Aorta (tissue), 5 donors: ENCODE measurements at places on chromosomes 3 and 15.

DNA sequence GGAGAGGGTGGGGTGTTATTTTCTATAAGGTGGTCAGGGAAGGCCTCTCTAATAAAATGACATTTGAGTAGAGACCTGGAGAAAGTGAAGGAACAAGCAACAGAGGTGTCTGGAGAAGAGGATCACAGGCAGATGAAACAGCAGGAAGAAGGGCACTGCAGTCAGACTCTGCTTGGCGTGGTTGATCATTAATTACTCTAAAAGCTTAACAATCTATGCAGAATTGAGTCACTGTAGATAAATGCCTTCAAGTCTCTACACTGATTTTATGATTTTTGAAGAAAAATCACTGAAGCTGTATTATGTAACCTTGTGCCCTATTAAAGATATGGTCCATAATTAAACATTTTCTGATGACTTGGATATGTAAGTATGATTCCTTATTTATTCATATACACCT is 114.2 kb downstream of the TNIK start:
- H3K4me1 ChIP-seq, result no peaks in the 10 kb centered on the region
- no peak overlapping the region for H3K4me3 ChIP-seq
- no peaks in the 10 kb centered on the region for H3K36me3 ChIP-seq

GRCh38 chr15:52523192-52523591 is 5.5 kb downstream of the MYO5A start:
- H3K4me3 ChIP-seq, result no peak overlapping the region
- no peak for DNase-seq
- H3K27ac ChIP-seq, result no peak overlapping the region

DNA sequence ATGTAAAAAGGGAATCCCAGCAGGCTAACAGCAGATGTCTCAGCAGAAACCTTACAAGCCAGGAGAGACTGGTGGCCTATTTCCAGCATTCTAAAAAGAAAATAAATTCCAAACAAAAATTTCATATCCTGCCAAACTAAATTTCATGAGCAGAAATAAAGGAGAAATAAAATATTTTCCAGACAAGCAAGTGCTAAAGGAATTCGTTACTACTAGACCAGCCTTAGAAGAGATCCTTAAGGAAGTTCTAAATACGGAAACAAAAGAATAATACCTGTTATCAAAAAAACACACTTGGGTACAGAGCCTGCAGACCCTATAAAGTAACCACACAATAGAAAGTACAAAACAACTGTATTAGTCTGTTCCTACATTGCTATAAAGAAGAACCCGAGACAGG is 41.4 kb downstream of the HDGFL3 start:
- no peak for DNase-seq
- H3K27ac ChIP-seq, result no peak overlapping the region
- H3K36me3 ChIP-seq, result peaks cover 3% of the 10 kb centered on the region
- no peaks in the 10 kb centered on the region for H3K4me1 ChIP-seq
- H3K27me3 ChIP-seq, result no peaks in the 10 kb centered on the region

DNA sequence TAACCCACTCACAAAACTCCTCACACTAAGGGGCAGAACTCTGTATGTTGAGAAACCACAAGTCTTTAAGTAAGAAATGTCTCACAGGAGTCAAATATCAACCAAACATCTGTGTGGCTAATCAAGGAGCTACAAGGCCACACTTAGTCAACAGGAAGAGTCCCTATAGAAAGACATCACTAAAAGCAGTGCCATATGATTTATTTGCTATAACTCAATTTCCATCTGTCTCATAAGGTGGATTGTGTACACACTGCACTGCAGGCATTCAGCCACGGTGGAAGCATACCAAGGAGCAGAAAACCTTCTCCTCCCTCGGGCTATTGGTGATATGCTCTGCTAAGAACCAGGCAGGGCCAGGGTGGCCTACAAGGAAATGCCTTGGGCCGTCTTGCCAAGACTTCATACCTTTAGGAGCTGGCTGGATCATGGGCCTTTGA is 197.6 kb upstream of the CFAP20DC start:
- H3K27ac ChIP-seq, result no peak overlapping the region
- no peaks in the 10 kb centered on the region for H3K36me3 ChIP-seq
- no peaks in the 10 kb centered on the region for H3K27me3 ChIP-seq
- DNase-seq, result no peak
- no peak overlapping the region for H3K4me3 ChIP-seq

- DNase-seq, result no peak
- no peaks in the 10 kb centered on the region for H3K27me3 ChIP-seq
- H3K36me3 ChIP-seq, result no peaks in the 10 kb centered on the region
- no peaks in the 10 kb centered on the region for H3K4me1 ChIP-seq
Observed at GRCh38 chr3:84567796-84568195, 391.0 kb upstream of the CADM2 start.

GRCh38 chr3:187773233-187774184 is 28.2 kb upstream of the BCL6 start:
- peaks cover 2% of the 10 kb centered on the region for H3K4me1 ChIP-seq
- no peak for DNase-seq
- no peaks in the 10 kb centered on the region for H3K27me3 ChIP-seq
- no peaks in the 10 kb centered on the region for H3K36me3 ChIP-seq
- no peak overlapping the region for H3K27ac ChIP-seq
